ENCODE measurements at places on chromosomes 1 and 21. TPM values are rescaled to one million over a fixed set of nuclear protein-coding genes. Genes with fewer than 3 reads are reported as not detected.

Gene GFI1
- total RNA-seq = under 0.01 TPM

Gene CR1L
- total RNA-seq = not detected

Gene RGS4
- total RNA-seq = 130 TPM

DNA sequence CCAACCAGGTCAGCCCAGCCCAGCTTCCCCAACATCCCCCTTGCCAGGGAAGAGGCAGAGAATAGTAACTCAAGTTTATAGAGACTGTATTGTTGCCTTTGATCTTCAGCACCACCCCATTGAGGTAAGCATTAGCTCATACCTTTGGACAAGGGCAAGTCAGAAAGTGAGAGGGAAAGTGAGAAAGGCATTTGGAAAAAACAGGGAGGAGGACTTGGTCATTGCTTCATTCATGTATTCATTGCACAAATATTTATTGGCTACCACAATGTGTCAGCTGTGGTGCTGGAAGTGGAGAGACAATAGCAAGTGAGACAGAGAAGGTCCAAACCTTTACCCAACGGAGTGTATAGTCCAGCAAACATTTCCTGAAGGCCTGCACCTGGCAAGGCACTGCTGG is 561.2 kb downstream of the KIF26B start:
- peak; percentile 85 for DNase-seq
- peak overlapping the region; percentile 11 for H3K27ac ChIP-seq
- H3K4me1 ChIP-seq = peaks cover 15% of the 10 kb centered on the region
- H3K4me3 ChIP-seq = peak overlapping the region; percentile 20
- H3K27me3 ChIP-seq = peaks cover 2% of the 10 kb centered on the region
- H3K36me3 ChIP-seq = no peaks in the 10 kb centered on the region

DNA sequence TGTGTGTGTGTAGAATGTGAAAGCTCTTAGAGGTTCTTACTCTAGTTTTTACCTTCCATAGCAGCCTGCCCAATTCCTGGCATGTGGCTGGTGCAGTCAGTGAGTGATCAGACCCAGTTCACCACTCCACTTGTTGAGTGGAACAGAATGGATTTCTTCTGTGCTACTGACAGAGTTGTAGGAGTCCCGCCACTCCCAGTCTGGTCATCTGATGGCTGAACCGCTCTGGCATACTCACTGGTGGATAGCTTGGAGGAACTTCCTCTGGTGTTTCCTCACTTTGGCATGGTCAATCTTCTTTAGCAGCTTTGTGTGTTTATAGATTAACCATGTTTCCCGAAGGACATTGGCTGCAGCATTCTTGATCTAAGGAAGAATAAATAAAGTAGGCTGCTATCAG is 106.7 kb upstream of the ADAR start:
- DNase-seq = peak; percentile 71
- no peaks in the 10 kb centered on the region for H3K36me3 ChIP-seq
- H3K4me1 ChIP-seq = no peaks in the 10 kb centered on the region

GRCh38 chr21:26224366-26224765 is 53.8 kb upstream of the APP start:
- no peaks in the 10 kb centered on the region for H3K27me3 ChIP-seq
- no peak overlapping the region for H3K27ac ChIP-seq
- no peak for DNase-seq
- no peaks in the 10 kb centered on the region for H3K4me1 ChIP-seq
- H3K36me3 ChIP-seq = no peaks in the 10 kb centered on the region

- no peak overlapping the region for H3K27ac ChIP-seq
- H3K36me3 ChIP-seq = no peaks in the 10 kb centered on the region
- peak; percentile 91 for DNase-seq
- H3K4me1 ChIP-seq = no peaks in the 10 kb centered on the region
- no peak overlapping the region for H3K4me3 ChIP-seq
Measured at GRCh38 chr1:25039229-25039628, 109.2 kb upstream of the RUNX3 start.

GRCh38 chr1:90826834-90827233 is 109.7 kb upstream of the BARHL2 start:
- H3K4me1 ChIP-seq = no peaks in the 10 kb centered on the region
- no peak overlapping the region for H3K27ac ChIP-seq
- no peak overlapping the region for H3K4me3 ChIP-seq
- DNase-seq = no peak
- H3K36me3 ChIP-seq = no peaks in the 10 kb centered on the region

DNA sequence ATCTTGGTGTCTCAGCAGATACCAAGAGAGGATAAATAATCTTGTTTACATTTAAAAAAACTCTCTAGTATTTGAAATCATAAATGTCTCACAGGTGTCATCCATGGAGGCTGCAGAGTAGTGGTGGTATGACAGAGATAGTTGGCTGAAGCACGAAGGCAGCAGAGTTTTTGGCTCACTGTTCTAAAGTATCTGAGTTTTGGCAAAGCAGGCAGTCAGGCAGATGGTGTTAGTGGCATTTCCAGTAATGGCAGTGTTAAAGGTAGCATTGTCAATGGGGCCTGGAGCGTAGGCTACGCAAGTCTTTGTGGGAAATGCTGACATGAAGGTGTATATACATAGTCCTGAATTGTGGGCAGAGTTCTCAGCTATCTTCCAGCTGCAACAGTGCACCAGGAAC is 68.5 kb upstream of the HSD17B7 start:
- DNase-seq = no peak
- H3K27ac ChIP-seq = no peak overlapping the region
- no peaks in the 10 kb centered on the region for H3K27me3 ChIP-seq
- H3K4me1 ChIP-seq = peaks cover 26% of the 10 kb centered on the region
- no peak overlapping the region for H3K4me3 ChIP-seq
- H3K36me3 ChIP-seq = peaks cover 22% of the 10 kb centered on the region

DNA sequence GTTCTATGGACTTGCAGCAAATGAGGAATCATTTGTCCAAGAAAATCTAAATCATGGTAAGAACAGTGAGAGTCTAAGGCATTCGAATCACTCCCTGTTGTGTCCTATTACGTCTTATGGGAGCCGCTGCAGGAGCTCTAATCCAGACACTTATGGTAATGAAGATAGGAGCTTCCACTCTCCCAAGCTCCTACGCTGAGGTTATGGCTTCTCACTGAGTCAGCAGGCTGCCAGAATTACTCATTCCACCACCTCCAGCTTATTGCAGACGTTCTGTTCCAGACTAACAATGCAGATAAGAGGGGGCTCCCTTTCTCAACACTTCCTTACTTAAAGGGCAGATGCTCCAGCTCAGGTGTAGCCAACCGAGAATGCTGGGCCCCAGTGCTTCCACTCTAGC is 212.6 kb downstream of the GREM2 start:
- peaks cover 33% of the 10 kb centered on the region for H3K4me1 ChIP-seq
- H3K4me3 ChIP-seq = no peak overlapping the region
- peak overlapping the region; percentile 88 for H3K27ac ChIP-seq
- peaks cover 2% of the 10 kb centered on the region for H3K36me3 ChIP-seq
- no peaks in the 10 kb centered on the region for H3K27me3 ChIP-seq

DNA sequence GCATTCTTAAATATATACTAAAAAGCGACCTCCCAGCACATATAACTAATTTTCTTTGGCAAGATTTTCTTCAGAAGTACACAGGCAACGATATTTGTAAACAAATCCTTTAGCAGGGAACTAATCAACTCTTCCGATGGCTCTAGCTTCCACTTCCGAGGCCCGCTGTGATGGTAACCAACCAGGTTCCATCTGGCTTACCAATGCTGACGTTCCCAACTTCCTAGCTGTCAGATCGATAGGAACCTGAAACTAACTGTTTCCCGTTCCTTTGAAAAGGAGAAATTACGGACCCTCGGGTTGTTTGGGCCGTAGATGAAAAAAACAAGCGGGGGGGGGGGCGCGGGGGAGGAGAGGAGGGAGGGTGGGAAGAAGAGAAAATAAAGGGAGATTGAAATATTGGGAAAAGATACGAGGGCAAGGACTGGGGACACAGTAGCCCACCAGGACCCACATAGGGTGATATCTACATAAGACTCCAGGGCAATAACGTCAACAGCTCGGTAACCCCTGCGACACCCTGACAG is 513 bp downstream of the GTF2B start:
- H3K36me3 ChIP-seq = peaks cover 16% of the 10 kb centered on the region
- H3K27me3 ChIP-seq = no peaks in the 10 kb centered on the region
- peak overlapping the region; percentile 98 for H3K4me3 ChIP-seq
- DNase-seq = no peak

- DNase-seq = no peak
- no peaks in the 10 kb centered on the region for H3K4me1 ChIP-seq
- H3K27me3 ChIP-seq = no peaks in the 10 kb centered on the region
- H3K36me3 ChIP-seq = no peaks in the 10 kb centered on the region
Measured at GRCh38 chr1:232650845-232651244, 20.9 kb upstream of the SIPA1L2 start.

DNA sequence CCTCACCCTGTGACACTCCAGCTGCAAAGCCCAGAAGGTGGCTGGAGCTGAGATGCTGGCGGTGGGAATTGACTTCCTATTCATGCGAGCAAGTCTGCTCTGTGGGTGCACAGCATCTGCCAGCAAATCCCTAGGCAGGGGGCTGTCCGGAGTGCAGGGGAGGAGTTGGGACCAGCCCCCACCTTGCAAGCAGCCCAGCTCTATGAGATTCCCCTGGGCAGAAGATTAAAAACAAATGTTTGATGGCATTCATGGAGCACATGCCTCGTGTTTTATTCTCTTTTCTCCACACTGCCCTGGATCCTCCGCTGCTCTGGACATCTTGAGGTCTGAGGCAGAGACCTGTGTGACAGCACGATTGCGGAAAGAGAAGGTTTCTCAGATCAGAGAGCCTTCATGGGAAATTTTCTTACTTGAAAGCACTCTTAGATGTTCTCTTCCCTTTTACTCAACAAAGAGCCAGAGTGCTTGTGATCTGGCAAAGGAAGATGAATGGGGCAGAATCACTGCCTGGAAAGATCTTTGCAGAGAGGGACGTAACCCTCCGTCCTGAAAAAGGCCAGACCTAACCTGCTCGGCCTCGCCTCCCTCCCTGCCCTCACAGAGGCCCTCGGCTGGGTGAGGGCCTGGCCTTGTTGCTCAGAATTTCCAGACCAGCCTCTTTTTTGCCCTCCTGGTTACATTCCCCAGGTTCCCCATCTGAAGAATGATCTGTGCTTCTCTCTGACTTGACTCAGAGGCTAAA is 597.1 kb downstream of the KIF26B start:
- H3K27me3 ChIP-seq = no peaks in the 10 kb centered on the region
- H3K4me1 ChIP-seq = peaks cover 2% of the 10 kb centered on the region
- H3K36me3 ChIP-seq = peaks cover 12% of the 10 kb centered on the region
- no peak overlapping the region for H3K4me3 ChIP-seq
- no peak overlapping the region for H3K27ac ChIP-seq

- H3K36me3 ChIP-seq = peaks cover 18% of the 10 kb centered on the region
- peaks cover 10% of the 10 kb centered on the region for H3K4me1 ChIP-seq
- no peak overlapping the region for H3K4me3 ChIP-seq
Measured at GRCh38 chr1:51976846-51977602, 13.5 kb downstream of the RAB3B start.

DNA sequence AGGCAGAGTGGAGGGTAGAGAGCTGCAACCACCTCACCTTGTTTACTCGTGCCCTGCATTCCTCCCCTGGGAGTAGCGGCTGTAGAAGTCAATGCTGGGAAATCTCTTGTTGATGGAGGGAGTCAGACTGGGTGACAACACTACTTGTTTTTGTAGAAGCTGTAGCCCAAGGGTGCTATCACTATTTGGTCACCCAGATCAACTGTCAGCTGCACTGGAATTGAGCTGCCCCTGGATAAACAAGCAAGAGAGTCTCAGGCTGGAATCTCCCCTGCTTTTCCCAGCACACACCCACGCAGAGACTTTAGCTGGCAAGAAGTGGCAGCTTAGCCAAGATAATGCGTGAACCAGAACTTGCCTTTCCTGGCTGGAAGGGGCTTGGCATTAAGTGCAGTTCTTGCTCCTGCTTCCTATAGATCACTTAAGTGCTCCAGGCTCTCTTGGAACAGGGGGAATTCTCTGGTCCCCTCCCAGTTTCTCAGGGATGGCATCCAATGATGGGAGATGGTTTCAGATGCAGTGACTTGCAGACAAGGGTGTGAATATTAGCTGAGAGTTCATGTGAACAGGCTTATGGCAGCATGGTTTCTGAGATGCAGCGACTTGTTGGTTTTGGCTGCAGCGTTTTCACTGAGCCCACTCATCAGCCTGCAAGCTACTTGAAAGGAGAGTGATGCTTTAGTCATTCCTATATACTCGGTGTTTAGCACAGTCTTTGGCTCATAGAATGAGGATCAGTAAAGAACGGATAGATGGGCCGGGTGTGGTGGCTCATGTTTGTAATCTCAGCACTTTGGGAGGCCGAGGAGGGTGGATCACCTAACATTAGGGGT is 16.8 kb downstream of the ATP2B4 start:
- DNase-seq = peak; percentile 94
- peaks cover 44% of the 10 kb centered on the region for H3K4me1 ChIP-seq
- no peaks in the 10 kb centered on the region for H3K27me3 ChIP-seq

- no peaks in the 10 kb centered on the region for H3K36me3 ChIP-seq
- H3K27me3 ChIP-seq = no peaks in the 10 kb centered on the region
- H3K4me1 ChIP-seq = no peaks in the 10 kb centered on the region
- no peak for DNase-seq
Measured at GRCh38 chr1:204859861-204860267, 10.8 kb upstream of the NFASC start.

DNA sequence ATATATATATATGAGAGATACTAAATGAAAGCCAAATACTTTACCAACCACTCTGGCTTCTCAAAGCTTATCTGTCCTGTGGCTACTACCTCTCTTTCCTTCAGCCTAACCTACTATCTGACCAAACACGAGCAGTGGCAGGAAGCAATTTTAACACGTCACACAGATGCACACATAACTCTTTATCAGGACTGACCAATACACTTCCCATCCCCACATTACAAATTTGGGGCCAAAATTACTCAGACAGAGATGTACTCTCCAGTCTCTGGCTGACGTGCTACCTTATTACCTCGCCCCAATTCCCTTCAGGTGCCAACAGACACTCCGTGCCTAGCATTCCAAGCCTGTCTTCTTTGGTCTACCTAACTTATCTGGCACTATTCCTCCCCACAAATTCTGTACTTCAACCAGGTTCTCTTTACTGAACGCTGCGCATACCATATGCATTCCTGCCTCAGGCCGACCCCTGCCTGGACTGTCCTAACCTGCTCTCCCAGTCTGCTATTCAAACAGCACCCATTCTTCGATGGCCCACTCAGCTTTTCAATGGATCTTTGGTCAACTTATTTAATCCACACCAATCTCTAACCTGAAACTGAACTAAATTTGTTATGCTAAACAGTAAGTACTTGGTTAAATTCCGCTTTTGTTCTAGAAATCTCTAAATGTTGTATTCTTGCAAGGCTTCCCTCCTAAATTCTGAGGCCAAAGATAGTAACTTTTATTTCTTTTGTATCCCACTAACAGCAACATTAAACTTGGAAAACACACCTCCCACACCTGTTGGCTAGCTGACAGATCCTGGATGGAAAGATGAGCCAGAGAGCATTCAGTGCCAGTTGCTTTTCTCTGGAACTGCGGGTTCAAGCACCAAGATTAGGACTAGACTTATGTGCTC is 27.9 kb downstream of the RERE start:
- H3K27me3 ChIP-seq = no peaks in the 10 kb centered on the region
- H3K27ac ChIP-seq = no peak overlapping the region
- no peak overlapping the region for H3K4me3 ChIP-seq
- no peaks in the 10 kb centered on the region for H3K36me3 ChIP-seq

Measured in osteoblast (primary cell).